ENCODE measurements at places on chromosomes 12 and 14. TPM values are rescaled to one million over a fixed set of nuclear protein-coding genes. Genes with fewer than 3 reads are reported as not detected.

- no peak for DNase-seq
Measured at GRCh38 chr12:15709551-15709950, 79.6 kb downstream of the EPS8 start.

The FOXM1 gene
- total RNA-seq: 1.2 TPM

- no peak for DNase-seq
Measured at GRCh38 chr14:61106959-61107641, 126.1 kb downstream of the SLC38A6 start.

DNA sequence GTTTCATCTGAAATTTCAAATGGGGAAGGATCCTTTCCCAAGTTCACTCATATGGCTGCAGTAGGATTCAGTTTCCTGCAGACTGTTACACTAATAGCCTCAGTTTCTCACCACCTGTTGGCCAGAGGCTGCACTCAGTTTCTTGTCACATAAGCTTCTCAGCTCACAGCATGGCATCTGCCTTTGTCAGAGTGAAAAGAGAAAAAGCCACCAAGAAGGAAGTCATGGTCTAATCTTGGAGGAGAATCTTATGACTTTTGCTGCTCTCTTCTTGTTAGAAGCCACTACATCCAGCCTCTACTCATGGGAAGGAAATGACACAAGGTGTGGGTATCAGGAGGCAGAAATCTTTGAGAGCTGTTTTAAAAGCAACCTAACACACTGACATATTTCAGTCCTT, 39.4 kb upstream of the BTG1 start:
- peak; percentile 68 for DNase-seq

DNA sequence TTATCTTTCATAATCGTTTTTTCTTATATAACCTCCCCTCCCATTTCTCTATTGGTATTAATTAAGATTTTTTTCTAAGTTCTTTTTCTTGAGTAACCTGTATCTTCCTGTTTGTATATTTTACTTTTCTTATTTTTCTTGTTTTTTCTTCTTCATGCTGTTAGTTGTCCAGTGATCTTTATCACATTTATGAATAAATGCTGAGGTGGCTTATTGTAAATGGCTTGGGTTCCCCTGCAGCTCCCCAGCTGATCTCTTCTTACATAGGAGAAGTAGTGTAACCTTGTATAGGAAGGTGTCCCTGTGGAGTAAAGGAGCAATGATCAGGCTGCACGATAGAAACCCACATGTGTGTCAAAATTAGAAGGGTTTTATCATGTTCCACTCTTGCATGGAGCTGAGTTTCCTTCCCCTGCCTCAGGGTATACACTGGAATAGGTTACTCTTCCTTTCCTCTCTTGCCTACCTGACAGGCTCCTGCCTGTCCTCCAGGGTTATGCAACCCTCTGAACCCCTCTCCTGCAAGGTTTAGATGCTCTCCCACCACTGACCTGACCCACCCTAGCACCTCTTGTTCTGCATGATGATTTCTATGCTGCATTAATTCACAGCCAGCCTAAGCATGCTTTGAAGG, 334.8 kb upstream of the RGS6 start:
- DNase-seq: no peak
